ENCODE measurements at places on chromosomes 13 and 19.
A peak's percentile ranks its signal among the peaks of the same experiment; 100 is the strongest.

GRCh38 chr13:90185734-90186133 lies 1161.8 kb upstream of the MIR17HG start:
- no peak for DNase-seq

- no peak for DNase-seq
These were observed 7.8 kb downstream of the MIR17HG start for GRCh38 chr13:91355099-91355825.

DNA sequence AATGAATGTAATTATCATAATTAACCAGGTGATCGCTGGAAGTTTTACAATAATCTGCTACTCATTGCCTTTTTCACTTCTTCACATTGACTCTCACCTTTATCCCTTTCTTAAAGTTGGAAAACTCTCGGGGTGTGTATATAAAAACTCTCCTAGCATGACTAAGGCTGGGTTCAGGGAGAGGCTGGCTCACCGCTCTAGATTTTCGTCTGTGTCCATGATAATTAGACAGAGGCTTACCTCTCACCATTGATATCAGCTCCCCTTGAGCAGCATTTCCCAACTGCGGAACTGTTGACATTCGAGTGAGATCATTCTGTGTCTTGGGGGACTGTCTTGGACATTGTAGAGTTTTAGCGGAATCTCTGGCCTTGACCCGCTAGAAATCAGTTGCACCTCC lies 39.4 kb downstream of the NFIX start:
- no peak for DNase-seq

DNA sequence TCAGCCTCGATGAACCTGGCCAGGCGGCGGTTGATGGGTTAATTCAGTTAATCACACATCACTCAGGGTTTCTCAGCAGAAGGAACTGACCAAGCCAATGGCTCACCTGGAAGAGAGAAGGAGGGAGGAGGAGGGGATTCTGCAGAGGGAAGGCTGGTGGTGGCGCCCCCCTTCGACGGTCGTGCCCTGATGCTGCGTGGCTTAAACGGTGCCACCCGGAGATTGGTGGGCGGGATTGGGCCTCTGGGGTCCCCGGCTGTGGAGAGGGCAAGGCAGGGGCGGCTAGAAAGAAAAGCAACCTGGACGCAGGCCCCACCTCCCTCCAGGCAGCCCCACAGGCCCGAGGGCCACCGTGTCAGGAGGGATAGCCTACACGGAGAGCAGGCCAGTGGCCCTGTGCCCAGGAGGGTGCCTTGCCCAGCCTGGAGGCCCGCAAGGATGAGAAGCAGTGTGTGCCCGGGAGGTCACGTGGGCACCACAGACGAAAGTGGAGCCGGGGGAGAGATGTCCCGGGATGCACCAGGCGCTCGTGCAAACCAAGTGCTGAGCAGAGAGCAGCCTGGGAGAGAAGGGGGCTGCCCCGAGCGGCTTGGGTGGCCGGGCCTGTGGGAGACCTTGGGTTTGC lies 16.0 kb downstream of the CSNK1G2 start:
- no peak for DNase-seq

GRCh38 chr19:55279770-55280643 lies at the start of gene HSPBP1:
Gene HSPBP1 (minus strand): TSS chr19:55280110. CDS start chr19:55279608, 502 bp downstream.
- peak; percentile 98 for DNase-seq

- DNase-seq = peak; percentile 42
These were observed 5.9 kb downstream of the RTBDN start for GRCh38 chr19:12828494-12828893.

GRCh38 chr13:73411067-73411809 lies 352.4 kb downstream of the KLF5 start:
- DNase-seq = no peak

DNA sequence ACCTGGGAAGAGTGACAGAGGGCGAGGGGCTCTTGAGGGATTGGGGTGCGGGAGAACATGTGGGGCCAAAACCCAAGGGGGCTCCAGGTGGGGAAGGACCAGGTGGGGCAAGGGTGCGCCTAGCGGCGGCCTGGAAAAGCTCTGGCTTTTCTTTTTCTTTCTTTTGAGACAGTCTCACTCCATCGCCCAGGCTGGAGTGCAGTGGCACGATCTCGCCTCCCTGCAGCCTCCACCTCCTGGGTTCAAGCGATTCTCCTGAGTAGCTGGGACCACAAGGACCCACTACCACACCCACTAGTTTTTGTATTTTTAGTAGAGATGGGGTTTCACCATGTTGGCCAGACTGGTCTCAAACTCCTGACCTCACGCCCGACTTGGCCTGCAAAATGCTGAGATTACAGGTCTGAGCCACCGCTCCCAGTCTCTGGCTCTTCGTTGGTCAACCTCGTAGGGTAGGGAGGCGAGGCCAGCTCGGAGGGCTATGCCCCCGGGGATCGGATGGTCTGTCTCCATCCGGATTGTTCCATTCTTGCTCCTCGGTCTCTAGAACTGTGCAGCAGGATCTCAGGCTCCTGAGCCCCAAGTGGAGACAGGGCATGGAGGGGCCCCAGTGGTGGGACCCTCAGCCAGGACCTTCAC lies 3.7 kb downstream of the GADD45B start:
- DNase-seq = no peak

DNA sequence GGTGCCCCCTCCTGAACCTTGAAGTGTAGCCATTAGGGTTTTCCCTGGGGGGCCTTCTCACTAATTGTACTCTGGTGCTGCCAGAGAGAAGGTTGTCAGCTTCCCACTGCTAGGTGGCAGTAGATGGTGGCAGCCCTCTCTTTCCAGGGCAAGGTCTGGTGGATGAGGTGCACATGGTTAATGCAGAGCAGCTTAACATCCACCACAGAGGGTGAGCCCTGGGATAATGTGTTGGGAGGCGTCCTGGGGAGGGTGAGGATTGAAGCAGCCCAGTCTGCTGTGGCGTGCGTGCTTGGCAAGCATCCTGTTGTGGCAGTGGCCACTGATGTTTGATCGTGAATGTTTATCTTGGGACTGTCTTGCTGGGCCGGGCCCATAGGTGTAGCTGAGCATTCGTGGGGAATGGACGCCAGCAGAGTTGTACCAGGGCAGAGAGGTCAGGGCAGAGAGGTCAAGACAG lies 5.8 kb downstream of the EGLN2 start:
- no peak for DNase-seq

DNA sequence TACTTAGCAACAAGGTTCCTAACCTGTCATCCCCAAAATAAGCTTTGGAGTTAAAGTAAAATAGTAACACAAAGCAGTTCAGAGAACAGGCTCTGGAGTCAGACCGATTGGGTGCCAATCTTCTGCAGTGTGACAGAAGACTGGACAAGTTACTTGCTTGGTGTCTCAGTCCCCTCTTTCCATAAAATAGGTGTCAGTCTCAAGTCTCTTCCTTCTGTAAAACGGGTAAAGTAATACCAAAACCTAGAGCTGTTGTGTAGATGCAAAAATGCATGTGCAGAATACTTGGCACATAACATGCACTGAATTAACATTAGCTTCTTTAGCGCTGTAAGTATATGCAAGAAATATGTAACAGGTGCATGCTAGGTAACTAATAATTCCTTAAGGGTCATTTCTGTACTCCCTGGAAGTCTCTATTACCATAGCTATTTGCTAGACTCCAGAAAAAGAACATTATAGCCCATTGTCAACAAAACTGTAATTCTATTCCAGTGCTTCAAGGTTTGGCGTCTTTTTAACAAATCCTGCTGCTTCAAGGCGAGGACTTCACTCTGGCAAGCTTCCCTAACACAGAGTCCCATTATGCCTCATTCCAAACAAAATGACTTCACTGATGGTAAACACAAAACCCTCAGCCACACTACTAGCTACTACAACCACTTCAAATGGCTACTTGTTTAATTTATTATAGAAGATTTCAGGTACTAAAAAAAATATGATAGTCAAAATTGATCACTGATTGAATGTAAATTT lies 32.8 kb downstream of the ELF1 start:
- DNase-seq = peak; percentile 19

- no peak for DNase-seq
These were observed 4.9 kb downstream of the FPR1 start for GRCh38 chr19:51746731-51747130.

DNA sequence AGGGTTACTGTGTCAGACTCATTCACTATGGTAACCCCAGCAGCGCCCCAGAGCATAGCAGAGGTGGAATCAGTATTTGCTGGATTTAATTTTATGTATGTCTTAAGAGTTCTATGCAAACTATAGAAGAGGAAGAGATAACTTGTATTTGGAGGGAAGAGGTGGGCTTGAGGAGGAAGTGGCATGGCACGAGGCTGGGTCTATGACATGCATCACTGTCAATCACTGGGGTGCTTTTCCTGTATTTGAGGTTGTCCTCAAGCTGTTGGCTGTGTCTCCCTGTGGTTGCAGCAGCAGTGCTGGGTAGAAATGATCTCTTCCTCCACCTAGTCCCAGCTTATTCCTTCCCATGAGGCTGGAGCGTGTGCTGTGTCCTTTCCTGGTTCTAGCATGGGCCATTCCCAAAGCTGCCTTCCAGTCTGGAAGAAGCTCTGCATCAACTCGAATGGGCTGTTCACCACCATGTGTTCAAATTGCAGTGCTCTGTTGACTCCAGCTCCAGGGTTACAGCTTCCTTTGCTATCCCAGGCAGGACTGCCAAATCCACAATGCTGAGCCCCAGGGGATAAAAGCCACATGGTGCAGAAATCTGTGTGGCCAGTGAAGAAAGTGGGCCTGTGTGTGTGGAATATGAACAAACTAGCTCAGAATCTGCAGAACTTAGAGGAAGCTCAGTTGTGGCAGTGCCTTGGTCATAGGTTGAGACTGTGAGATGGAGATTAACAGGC lies 73.1 kb upstream of the MTIF3 start:
- no peak for DNase-seq

GRCh38 chr19:47267350-47267759 lies 7.3 kb upstream of the INAFM1 start:
- DNase-seq = no peak

DNA sequence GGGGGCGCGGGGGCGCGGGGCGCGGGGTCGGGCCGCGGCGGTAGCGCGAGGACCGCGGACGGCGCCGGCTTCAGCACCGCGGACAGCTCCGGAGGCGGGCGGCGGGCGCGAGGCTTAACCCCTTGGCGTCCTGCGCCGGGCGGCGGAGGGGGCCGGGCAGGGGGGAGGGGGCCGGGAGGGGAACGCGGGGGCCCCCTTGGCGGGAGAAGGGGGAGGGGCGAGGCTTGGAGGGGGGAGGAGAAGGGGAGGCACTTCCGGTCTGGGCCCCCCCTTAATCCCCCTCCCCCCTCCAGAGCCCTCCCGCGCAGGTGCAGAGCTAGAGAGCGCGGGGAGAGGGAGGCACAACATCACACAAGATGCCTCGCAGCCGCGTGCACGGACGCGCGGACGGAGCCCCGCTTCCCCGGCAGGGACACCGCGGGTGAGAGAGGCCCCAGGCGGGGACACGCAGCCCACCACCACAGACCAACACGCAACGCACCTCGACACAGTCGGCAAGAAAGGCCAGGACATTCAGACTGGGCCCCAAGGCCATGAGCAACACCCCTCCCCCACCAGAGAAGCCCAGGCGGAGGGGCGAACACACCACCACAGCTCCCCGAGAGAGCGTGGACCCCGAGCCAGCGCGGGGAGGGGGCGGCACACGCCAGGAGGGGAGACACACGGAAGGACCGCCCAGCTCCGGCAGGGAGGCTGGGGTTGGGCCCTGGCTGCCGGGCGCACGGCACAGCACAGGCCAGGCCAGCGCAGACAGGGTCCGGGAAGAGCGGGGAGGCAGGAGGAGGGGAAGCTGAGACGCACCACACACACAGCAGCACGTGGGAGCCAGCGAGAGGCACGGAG lies 24.1 kb downstream of the SHANK1 start:
- peak; percentile 56 for DNase-seq

DNA sequence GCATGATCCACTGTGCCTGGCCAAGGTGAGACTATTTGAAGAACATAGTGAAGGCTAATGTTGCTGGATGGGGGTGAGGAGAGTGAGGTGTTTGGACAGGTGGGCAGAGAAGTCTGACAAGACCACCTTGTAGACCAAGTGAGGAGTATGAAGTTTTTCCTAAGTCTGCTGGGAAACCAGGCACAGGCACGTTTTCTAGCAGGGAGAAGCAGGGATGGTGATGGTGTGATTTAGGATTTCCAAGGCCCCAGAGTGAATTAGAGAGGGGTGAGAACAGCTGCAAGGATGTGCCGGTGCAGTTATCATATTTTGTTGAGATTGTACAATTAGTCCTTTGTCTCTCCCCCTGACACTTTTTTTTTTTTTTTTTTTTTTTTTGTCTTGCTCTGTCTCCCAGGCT lies 5.6 kb upstream of the PKN1 start:
- DNase-seq = no peak

DNA sequence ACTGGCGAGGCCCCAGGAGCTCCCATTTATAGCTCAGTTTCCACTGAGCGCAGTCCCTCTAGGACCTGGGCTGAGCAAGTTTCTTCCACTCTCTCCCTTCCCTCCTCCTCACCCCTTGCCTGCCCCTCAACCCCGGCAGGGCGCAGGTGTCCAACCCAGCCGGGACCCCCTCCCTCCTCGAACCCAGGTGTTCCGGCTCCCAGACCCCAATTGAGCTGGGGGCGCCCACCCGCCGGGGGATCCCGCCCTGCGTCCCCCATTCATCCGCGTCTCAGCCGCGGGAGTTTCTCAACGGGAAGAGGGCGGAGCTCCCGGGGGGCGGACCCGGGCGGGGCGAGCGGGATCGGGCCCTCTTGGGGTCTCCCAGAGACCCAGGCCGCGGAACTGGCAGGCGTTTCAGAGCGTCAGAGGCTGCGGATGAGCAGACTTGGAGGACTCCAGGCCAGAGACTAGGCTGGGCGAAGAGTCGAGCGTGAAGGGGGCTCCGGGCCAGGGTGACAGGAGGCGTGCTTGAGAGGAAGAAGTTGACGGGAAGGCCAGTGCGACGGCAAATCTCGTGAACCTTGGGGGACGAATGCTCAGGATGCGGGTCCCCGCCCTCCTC lies at the start of gene KIRREL2:
Gene KIRREL2 (plus strand): TSS at position 366 of the 604 bp plus-strand sequence. CDS start 209 bp downstream, at position 575.
- peak; percentile 39 for DNase-seq

GRCh38 chr13:55483626-55484158 lies 1657.0 kb upstream of the PRR20A start:
- DNase-seq = no peak

GRCh38 chr13:41631296-41631965 lies 174.1 kb downstream of the RGCC start:
- no peak for DNase-seq

DNA sequence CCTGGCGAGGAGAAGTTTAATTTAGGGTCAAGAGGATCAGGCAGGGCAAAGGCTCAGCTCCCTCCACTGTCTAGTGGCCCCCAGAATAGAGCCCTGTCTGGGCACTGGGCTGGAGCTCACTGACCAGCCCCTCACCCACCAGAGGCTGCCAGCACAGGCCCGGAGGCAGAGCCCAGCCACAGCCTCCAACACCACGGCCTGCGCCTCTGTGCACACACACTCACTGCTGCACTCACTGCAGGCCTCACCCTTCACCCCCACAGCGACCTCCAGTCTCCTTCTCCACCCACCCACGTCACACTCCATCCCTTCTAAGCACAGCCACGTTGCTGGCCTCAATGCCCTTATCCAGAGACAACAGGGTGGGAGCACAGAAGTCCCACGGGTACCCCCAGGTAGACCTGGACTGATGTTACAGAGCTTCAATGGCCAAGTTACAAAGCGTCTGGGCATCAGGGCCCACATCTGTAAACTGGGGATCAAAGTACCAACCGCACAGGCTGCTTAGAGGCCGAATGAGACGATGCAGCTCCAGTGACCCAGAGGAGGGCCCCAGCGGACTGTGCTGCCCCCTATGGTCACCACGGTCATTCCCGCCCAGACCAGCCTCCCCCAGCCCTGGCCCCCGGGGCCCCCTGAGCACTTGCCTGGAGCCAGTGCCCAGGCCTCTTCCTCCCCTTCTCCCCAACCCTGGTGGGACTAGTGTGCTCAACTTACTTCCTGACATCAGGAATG lies 4.5 kb upstream of the PRKD2 start:
- no peak for DNase-seq
